Activated effector memory CD4-positive, alpha-beta T cell treated with Interleukin-2 at 50 U/mL for 16 hours (primary cell): ENCODE measurements at places on chromosomes 13 and 19.

- peak; percentile 19 for DNase-seq
Measured at GRCh38 chr13:24995225-24995804, 100.6 kb upstream of the PABPC3 start.

DNA sequence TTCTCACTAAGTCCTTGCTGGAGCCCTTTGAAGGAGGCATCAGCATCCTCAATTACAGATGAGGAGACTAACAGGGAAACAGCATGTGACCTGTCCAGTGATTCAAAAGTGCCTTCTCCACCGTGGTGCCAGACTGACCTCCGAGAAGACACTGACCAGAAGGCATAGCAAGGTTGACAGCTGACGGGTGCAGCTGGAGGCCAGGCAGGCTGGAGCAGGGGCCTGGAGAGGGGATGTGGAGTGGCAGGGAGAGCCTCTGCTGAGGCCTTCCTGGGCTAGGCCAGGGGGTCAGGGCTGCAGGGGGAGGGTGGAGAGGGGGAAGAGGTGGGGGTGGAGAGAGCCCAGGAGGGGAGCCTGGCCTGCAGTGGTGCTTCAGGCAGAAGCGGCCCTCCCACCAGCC is 66.3 kb downstream of the KCTD15 start:
- DNase-seq: no peak

DNA sequence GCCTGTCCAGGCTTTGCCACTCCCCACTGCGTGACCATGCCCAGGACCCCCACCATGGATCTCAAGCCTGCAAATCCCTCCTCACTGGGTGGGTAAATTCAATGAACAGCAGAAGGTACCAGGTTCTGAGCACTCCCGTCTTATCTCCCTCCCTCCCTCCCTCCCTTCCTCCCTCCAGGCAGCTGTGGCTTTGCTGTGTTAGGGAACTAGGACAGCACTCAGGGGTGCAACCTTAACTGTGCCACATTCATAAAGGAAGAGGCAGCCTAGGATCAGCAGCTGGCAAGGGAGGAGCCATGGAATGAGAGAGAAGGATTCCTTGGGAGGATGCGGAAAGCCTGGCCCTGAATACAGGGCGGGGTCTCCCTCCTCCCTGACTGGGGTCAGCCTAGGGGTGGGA is 5.6 kb downstream of the CEACAM4 start:
- DNase-seq: no peak

GRCh38 chr13:97539651-97540610 is 106.0 kb downstream of the RAP2A start:
- DNase-seq: no peak

- DNase-seq: no peak
Measured at GRCh38 chr13:100543872-100544602, 44.6 kb downstream of the GGACT start.

GRCh38 chr13:36531746-36532486 is 99.6 kb downstream of the CCNA1 start:
- DNase-seq: no peak

DNA sequence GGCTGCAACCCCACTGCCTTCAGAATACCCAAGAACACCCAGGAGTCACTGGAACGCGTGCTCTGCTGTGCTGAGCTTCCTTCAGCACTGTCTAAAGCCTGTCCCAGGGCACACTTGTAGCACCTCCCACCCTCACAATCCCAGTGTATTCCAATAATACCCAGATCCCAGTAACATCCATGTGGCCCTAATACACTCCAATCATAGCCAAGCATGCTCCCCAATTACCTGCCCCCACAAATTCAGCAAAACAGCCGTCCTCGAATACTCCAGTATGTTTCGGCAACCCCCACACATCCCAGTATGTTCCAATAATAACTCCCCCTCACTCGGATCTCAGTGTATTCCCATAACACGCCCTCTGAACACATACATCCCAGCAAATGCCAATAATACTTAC is 29.2 kb downstream of the SHANK1 start:
- DNase-seq: no peak

DNA sequence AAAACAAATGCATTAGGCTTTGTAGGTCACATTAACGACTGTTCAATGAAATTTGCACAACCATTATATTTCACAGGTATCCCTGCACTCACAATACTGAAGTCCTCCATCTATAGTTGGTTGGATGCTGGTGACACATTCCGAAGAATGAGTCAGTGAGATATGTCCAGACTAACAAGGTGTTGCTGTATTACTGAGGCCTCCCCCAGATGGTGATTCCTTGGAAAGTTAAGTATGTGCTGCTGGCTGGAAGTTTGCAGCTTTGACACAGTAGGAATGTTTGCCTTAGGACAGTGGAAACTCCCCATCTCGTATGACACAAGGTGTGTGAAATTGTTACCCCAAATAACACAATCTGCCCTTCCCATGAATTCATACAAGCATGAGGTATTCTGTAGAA is 46.6 kb downstream of the FGF14 start:
- no peak for DNase-seq

- peak; percentile 59 for DNase-seq
Measured at GRCh38 chr19:45498411-45499195, at the start of gene PPM1N. PPM1N (plus strand) TSS chr19:45498443; CDS start chr19:45498473, 30 bp downstream.

GRCh38 chr13:44426461-44426860 is 52.8 kb downstream of the SERP2 start:
- DNase-seq: no peak

GRCh38 chr13:32051156-32051555 is 19.6 kb downstream of the FRY start:
- no peak for DNase-seq

DNA sequence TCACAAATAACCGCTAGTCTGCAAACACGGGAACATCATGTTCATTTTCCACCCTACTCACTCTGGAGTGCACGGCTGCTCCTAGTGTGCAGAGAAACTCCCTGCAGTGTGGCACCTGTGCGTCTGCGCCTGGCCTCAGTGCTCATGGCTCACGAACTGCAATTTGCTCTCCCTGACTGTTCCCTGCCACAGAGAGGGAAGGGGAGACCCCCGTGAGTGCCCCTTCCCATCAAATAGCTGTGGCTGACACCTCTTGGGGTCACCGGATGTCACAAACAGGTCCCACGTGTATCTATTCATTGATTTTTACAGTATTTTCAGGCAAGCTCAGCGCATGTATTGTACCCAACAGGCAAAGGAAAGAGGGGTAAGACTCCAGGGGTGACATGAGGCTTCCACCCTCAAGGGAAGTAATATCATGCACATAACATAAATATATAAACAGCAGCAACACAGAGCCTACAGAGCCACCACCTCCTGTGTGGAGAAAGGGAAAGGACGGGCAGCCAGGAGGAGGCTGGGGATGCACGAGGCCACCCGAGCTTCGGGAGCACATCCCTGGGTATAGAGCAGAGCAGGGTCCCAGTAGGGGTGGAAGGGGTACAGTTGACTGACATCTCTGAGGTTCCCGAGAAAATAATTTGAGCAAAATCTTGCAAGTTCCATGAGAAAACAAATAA is 140.3 kb upstream of the SOX1 start:
- no peak for DNase-seq
